A549 (cell line): ENCODE measurements at places on chromosomes 12 and 14.

GRCh38 chr12:93884794-93885460 is 207.8 kb downstream of the CRADD start:
- DNase-seq, result no peak

DNA sequence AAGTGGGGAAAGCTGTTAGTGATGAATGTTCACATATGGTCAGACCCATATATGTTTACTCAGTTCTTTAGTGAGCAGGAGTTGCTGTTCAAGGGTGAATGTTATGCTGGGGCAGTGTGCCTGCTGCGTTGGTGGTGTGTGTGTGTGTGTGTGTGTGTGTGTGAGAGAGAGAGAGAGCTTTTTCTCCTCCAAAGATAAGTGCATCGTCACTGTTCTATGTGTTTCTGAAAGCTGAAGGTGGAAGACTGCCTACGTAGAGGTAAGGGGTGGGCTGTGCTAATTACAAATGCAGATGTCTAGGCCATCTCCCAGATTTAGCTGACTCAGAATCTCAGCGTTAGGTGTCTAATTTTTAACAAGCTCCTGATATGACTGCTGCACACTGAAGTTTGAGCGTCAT is 10.5 kb downstream of the GABARAPL1 start:
- no peak for DNase-seq

- no peak for DNase-seq
Observed at GRCh38 chr14:34250959-34251358, 211.1 kb downstream of the SPTSSA start.

DNA sequence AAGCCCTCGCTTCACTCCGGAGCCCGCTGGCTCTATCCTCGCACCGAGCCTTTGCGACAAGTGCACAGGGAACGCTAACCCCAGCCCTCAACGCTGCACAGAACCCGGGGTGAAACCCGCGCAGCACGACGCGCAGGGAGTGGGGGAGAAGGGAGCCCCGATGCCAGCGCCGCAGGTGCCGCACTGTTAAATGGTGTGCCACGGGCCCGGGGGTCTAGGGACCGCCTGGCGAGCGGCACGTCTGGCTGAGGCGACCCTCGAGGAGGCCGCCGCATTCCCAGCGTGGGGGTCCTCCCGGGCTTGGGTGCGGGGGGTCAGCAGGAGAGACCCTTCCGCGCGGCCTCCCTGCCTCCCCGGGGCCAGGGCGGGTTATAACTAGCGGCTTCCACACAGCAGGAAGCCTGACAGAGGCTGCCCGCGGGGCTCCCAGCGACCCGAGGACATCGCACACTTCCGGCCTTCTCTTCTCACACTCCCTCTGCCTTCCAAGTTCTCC is 23.8 kb upstream of the LRTM2 start:
- DNase-seq, result no peak

DNA sequence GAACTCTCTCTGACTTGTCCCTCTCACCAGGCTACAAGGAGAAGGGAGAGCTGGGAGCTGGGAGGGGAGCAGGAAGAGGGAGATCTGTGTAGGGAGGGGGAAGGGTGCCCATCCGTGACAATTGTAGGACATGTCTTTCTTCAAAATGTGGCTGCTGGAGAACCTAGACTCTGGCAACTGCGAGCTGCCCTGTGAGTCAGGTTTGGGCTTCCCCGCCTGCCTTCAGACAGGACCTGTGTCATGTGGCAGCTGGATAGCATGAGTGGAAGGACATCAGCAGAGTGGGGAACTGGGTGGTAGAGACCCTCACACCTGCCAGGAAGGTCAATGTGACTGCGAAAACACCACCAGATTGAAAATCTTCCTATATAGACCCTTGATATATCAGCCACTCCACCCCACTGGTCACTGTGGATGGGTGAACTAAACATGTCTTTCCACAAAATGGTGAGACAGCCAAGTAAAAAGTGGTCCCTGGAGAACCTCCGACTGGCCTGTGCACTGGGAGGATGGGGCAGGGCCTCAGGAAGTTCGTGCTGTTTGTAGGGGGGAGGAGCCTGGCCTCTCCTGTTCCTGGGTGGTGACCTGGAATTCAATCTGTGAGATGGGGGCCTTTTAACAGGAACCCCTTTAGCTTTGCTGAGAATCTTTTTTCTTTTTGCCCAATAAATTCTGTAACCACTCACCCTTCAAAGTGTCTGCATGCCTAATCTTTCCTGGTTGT is 62.2 kb upstream of the CAPRIN2 start:
- DNase-seq, result no peak

GRCh38 chr12:2389079-2389790 is 336.4 kb downstream of the CACNA1C start:
- no peak for DNase-seq

- DNase-seq, result no peak
Observed at GRCh38 chr12:76543813-76544347, 15.7 kb downstream of the OSBPL8 start.

DNA sequence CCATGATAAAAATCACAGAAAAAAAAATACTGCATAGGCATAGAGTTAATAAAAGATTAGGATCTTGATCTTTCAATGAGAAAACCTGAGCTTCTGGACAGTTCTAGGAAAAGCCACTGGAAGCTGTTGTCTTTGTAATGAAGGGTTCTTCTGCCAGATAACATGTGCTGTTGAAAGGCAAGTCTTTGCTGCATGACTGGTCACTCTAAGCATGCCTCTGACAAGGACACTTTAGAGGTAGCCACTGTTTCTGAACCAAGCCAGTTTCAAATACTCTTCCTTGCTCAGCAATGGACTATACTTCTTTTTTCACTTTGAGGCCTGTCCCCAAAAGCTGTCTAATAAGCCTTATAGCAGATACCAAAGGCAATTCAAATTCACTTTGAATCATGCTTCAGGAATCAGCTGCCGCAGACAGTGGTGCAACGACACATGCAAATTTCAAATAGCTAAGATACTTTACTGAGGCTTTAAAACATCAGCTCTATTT is 70.2 kb downstream of the BTG1 start:
- DNase-seq, result no peak

DNA sequence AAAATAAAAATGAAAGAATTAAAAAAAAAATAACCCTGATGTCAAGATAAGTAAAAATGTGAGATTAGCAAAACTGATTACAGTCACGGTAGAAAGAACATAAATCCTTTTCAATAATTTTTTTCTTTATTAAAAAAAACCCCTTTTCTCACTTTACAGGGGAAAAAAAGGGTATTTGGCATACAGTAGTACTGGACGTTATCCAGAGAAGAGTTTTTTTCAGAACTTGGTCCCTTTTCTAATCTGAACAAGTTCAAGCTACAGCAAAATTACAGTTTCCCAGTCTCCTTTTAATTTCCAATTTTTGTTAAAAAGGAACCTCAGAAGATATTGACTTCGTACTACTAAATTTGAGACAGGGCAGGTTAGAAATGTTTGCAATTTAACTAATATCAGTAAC is 134.7 kb upstream of the DCN start:
- DNase-seq, result no peak

DNA sequence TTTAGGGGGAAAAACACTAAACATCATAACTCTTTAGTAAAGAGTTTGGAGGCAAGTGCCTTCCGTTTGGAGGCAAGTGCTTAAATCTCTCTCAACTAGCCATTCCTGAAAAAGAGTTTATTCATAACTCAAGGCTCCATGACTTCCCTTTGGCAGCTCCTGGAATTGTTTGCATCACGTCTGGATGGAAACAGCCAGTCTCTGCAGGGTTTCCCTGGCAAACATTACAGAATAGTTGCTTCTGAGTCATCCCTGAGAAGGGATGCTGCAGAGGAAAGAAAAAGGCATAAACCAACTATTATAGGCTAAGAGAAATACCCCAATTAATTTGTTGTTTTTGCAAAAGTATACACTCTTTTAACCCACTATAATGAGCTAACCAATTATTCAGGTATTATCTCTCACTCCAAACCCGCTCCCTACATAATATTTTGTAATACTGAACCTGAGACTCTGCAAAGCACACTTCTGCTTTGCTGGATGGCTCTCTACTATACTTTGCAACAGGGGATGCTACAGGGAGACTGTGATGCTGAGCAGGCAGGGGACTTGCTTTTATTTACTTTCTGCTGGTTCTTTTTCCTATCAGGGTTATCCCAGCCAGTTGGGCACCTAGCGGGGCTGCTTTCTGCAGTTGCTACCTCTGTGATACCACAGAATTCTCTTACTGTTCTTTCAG is 497.7 kb downstream of the FUT8 start:
- DNase-seq, result peak; percentile 10

DNA sequence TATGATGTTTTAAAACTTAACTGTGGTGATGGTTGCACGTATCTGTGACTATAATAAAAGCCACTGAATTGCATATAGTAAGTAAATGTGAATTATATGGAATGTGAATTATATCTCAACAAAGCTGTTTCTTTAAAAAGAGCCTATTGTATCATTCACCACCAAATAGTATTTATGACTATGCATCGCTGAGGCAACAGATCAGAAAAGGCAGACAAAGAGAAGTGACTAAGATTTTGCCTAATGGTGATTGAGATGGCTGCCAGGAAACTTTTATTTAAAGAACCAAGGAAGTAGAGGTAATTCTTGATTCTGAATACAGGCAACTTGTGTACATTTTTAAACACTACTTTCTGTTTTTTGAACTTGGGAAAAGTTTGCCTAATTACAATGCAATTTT is 31.7 kb downstream of the DHRS7 start:
- no peak for DNase-seq

DNA sequence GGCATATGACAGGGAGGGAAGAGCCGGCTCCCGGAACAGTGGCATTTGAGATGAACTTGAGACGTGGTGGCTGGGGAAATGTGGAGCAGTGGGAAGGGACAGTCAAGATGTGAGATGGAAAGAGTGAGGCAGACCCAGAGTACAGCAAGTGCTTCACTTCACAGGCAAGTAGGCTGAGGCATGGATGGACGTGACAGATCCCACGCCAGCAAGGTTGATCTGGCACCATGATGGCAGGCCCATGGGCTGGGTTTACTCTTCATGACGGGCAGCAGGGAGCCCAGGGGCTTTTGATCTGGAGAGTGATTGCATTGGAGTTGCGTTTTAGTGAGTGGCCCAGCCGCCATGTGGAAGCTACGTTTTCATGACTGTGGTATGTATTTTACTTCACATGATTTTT is 17.9 kb upstream of the EML1 start:
- DNase-seq, result no peak

DNA sequence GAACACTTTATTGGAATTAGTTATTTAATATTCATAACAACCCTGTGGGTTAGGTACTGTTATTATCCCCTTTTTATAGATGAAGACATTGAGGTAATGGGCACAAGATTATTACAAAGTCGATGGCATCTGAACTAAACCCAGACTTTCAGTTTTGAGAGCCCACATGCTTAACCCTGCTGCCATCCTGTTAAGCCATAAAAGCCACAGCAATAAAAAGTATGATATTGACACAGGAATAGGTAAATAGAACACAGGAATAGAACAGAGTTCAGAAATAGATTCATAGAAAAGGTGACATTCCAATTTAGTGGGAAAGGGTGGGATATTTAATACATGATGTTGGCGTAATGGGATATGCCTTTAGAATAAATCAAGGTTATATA is 119.8 kb downstream of the SLC38A1 start:
- no peak for DNase-seq

DNA sequence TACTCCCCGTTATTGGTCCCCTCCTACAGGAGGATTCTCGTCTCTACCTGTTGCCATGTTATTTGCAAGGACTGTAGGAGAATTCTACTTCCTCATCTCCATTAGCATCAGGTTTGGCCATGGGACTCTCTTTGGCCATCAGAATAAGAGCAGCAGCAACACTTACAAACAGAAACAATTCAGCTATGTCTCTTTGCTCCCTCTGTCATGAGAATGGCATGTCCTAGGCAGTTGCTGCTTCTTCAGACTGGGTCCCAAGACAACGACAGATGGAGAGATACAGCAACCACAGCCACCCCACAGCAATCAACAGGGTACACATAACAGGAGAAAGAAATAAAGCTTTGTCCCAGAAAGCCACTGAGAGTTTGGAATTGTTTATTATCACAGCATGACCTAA is 19.7 kb downstream of the SLC41A2 start:
- no peak for DNase-seq

GRCh38 chr14:24264298-24264697 is 1.3 kb upstream of the TGM1 start:
- no peak for DNase-seq

DNA sequence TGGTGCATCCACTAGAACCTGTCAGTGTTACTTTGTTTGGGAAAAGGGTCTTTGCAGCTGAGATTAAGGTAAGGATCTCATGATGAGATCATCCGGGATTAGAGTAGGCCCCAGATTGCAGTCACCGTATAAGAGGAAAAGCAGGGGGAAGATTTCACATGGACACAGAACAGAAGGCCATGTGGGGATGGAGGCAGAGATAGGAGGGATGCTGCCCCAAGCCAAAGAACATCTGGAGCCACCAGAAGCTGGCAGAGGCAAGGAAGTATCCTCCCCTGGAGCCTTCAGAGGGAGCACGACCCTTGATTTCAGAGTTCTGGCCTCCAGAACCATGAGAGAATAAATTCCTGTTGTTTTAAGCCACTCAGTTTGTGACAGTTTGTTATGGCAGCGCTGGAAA is 39.6 kb downstream of the CMKLR1 start:
- no peak for DNase-seq

DNA sequence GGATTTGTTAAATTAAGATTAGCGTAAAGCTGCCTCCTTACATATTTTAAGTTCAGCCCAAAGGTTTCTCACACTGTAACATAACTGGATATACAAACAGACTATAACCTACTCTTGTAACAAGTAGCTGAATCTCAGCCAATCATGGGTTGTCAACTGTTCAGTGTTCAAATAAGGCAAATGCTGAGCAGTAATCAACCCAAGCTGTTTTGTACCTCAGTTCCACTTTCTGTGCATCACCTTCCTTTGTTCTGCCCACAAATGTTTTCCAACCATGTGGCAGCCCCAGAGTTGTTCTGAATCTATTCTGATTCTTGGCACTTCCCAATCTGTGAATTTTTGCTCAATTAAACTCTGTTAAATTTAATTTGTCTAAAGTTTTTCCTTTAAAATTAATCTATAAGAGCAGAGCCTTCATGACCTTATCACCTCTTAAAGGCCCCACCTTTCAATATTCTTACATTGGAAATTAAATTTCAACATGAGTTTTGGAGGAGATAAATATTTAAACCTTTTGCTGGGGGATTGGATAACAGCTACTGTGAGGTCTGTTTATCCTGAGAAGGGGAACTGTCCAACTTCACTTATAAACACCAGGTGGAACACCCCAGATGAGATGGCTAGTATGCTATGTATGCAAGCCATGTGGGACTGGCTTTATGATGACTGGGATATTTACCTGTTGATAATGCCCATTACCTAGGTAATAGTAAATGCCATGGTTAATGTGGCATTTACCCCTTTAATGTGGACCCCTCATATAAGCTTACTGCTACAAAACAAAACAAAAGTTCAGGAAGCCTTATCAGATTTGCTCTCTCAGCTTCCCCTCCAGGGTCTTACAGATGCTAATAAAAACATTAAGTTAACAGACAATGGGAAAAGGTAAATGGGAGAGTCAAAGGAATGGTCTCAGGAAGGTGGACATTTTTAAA is 42.2 kb upstream of the ARID2 start:
- DNase-seq, result no peak
